ENCODE measurements at places on chromosomes 2 and 18.

GRCh38 chr2:186732843-186733242 lies 39.0 kb downstream of the FAM171B start:
- no peak for DNase-seq

GRCh38 chr2:71896385-71897136 lies 251.1 kb downstream of the CYP26B1 start:
- DNase-seq: no peak

DNA sequence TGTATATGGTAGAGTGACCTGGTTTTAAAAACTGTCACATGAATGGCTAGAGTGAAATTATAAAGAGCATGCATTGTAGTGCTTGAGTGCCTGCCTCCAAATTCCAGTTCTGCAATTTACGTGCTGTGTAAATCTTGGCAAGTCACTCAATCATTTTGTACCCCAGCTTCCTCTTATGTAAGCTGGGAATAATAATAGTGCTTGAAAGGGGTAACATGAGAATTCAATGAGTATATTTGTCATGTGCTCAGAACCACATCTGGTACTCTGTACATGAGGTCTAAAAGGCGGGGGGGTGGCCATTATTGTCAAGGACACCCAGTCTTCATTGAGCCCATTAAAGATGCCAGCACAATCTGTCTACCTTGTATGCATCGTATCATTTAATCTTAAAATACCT lies 214.8 kb downstream of the MC4R start:
- no peak for DNase-seq

DNA sequence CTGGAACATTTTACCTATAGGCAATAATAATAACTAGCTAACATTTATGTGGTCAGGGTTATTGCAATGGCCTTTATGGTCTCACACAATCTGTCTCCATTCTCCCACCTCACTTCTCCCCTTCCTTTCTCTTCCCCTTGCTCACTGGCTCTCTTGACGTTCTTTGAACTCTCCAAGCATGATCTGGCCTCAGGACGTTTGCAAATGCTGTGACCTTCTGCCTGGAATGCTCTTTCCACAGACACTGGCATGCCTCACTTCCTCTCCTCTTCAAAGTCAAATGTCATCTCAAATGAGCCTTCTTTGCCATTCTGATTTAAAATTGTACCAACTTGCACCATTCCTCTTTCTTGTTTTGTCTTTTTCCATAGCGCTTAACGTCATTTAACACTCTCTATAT lies 25.3 kb upstream of the GCG start:
- no peak for DNase-seq

DNA sequence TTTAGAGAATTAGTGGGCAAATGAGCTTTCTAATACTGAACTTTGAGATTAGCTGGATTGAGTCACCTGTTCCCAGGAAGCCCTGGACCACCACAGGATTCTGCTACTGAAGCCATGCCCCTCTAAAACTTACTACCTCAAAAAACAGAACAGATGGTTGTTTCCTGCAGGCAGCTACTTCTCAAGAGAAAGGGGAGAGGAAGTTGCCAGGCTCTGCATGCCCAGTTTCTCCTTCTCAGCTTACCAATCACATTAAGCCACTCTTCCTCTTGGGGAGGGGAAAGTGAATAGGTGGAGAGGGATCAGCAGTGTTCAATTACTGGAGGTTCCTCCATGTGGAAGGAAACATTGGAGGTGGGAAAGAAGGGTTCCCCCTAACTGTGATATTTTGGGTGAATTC lies 24.9 kb upstream of the C1GALT1C1L start:
- no peak for DNase-seq

DNA sequence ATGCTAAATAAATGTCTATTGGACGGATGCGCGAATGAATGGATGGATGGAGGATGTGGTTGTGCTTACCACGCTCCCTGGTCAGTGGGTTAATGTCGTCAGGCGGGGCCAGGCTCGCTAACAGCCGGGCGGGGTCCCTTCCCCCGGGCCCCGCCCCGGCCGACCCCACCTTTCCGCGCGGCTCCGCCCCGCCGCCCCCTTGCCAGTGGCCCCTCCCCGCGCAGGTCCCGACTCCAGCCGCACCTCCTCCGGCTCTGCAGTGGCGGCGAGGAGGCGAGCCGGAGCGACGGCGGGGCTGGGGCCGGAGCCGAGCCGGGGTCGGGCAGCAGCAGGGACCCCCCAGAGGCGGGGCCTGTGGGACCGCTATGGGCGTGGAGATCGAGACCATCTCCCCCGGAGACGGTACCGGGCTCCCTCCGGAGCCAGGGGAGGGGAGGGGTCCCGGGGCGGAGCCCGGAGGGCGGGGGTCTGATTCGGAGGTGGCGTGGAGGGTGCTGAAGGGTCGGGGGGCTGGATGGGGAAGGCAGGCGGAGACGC lies at the start of gene FKBP1B:
Gene FKBP1B (plus strand): TSS at position 257 of the 537 bp plus-strand sequence. CDS start 109 bp downstream, at position 366.
- DNase-seq: peak; percentile 63

GRCh38 chr2:239370403-239370802 lies 30.4 kb downstream of the HDAC4 start:
- DNase-seq: no peak

DNA sequence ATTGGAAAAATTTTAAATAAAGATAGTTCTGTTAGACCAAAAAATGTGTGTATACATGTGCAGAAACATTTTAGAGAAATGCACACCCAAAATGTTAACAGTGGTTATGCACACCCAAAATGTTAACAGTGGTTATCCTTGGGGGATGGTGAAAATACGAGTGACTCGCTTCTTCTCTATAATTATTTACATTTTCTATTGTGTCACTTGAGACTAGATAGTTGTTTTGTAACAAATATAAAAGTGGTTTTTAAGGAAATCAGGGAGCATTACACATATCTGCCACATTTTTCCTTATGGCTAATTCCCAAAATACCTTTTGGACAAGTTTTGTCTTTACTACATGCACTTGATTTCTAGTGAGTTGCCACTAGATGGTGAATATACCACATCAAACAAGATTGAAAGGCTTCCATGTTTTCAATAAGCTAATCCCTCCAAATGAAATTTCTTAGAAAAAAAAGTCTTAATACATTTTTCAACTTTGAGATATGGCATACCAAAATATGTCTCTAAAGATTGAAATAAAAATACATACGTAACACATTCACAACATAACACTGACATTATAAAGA lies 9.0 kb upstream of the HIBCH start:
- peak; percentile 13 for DNase-seq

DNA sequence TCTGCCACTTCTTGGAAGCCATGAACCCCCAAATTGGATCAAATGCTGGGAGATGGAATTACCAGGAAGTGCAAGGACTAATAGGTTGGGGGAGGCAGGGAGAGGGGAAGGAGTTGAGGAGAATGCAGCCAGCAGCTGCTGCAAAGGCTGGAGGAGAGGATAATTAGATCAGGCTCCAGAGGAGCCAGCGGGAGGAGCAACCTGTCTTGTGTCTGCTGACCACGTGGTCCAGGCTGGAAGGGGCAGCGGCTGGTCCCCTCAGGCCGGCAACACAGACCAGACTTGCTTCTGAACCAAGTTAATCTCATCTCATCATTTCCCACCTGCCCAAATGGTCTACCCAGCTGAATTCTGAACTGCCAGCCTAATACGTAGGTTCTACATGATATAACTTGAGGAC lies 68.3 kb downstream of the MRO start:
- no peak for DNase-seq

DNA sequence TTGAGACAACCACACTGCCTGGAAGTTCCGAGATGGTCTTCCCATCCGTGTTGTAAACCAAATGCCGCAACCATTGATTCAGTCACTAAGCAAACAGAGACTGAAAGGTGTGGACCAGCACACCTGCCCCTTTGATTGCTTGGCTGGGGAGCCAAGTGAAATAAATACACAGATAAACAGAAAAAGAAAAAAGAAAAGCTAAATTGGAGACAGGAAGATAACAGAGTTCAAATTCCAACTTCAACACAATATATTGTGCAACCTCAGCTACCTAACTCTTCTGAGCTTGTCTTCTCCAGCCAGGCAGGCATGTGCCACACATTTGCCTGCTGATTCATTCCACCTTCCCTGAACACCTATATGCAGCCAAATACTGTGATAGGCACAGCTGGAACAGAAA lies 110.9 kb downstream of the PID1 start:
- no peak for DNase-seq

GRCh38 chr18:64295839-64296238 lies 147.0 kb upstream of the LINC00305 start:
- DNase-seq: no peak

GRCh38 chr2:73023497-73023896 lies 48.0 kb downstream of the SFXN5 start:
- no peak for DNase-seq

- no peak for DNase-seq
Observed at GRCh38 chr2:37205689-37206341, 9.5 kb downstream of the CEBPZOS start.

DNA sequence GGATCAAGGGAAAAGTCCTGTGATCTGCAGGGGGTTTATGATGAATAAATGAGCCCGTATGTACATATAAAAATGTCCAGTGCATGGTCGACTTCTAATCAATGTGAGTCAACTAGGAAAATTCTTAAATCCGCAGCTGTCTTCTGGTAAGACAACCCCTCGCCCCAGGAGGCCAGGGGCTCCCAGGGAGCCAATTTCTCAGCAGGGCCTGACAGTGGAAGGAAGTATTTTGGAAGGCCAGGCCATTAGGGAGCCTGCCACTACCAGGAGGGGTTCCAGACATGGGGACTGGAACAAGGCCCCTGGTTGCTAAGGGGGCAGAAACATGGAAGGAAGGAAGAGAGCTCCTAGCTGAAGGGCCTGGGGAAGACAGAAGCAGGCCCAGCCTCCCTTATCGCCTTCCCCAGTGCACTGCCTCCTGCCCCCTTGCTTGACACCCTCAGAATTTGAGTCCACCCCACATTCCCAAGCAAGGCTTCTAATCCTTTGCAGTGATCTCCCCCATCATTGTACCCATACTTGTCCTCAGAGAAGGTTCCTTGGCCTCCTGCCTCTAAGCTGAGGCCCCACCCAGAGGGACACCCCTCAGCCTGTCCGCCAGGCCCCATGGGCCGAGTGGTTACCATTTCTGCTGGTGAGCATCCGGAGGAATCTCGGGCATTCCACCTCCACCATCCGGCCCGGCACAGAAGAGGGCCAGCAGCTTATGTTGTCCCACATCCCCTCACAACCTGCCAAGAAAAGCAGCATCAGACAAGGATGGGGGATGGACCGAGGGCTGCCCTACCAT lies 45.9 kb downstream of the SCTR start:
- DNase-seq: no peak

- no peak for DNase-seq
Observed at GRCh38 chr18:64807560-64807959, 658.7 kb upstream of the LINC00305 start.

- no peak for DNase-seq
Observed at GRCh38 chr18:26356045-26356785, 130.0 kb downstream of the TAF4B start.

GRCh38 chr2:63614983-63615945 lies 26.5 kb downstream of the MDH1 start:
- peak; percentile 2 for DNase-seq

DNA sequence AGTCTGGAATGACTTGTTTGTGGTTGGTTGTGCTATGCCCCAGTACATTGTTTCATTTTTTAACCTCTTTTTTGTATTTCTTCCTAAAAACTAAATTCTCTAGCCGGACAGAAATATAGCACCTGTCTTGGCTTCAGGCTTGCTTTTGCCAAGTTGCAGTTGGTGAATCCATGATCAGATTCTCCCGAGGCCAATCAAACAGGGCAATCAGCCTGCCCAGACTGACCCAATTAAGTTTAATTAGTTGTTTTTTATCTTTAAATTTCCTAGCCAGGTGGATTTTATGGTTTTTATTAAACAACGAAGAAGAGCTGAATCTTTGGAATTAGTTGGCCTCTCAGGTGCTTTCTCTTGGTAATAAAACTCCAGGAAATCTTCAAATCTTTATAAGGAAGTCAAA lies 162.1 kb downstream of the CPS1 start:
- DNase-seq: no peak

DNA sequence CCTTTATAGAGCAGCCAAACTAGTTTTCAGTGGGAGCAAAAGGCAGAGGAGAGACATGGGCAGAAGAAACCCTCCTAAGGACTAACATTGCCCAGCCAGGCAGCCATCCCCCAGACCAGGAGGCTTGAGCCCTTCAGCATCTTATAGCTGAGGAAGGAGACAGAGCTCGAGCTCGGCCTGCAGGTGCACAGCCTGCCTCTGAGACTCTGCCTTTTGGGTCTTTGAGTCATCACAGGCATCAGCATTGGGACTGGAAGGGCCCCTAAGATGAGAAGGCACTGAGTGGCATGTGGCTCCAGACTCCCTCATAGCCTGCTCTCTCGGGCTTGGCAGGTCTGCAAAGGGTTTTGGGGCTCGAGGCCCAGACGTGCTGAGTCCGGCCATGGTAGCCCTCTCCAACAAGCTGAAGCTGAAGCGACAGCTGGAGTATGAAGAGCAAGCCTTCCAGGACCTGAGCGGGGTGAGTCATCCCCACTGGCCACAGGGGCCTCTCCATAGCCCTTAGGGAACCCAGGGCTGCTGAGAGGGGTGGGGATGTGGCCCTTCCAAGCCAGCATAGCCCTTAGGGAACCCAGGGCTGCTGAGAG lies 84.1 kb downstream of the EPAS1 start:
- DNase-seq: no peak

DNA sequence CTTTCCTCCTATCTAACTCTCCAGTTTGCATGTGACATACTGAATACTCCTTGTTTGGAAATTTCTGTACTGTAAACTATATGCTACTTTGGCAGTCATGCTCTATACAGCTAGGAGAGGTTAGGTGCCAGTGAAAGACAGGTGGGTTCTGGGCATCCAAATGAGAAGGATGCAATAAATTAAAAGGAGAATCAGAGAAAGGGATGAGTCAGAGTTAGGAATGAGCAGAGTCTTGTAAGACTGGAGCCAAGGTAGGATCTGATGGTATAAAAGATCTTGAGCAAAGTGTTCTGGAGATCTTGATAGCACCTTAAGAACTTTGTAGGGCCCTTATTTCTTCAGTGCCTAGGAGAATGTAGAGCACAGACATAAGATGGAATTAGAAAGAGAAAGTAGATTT lies 58.7 kb upstream of the STAM2 start:
- DNase-seq: no peak
